ENCODE measurements at places on chromosomes 2 and 18.

DNA sequence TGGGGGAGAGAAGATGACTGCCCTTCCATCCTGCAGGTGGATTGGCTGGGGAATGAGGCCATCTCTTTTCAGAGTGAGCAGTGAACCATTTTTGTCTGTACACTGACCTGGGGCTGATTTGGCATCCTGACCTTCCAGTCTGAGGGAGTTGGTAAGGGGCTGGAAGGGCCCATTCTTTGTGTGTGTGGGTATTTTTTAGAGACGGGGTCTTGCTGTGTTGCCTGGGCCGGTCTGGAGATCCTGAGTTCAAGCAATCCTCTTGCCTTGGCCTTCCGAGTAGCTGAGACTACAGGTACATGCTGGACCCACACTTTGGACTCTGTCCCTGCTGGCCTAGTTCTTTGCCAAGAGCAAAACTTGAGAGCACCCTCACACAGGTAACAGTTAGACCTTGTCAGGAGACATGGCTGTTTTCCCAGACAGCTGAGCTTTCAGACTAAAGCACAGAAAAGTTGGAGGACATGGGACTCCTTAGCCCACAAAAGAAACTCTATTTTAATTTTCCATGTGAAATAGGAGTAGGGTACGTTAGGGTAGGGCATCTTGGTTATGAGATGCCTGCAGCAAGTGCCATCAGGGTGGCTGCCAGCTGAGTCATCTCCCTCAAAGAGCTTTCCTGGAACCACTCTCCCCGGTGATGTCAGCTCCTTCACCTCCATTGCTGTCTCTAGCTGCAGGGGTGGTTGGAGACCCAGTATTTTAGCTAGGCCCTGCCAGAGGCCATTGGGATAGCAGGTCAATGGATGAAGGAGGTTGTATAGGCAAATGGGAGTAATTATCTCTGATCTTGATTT, 60.7 kb downstream of the DGKD start:
- no peak for DNase-seq

DNA sequence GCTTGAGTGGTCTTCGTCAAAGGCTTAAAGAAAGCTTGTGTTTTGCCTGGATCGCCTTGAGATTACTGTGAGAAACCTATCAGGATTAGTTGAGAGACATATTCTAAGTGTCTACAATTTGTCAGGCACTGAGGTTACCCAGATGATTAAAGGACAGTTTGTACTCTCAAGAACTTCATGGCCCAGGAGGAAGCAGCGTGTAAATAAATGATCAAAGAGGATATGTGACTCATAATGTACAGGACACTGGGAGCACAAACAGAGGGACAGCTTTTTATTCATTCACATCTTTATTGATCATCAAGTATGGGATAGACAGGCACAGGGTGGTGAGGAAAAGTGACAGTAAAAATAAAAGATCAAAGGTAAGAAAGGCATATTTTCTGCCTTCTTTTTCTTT, 152.6 kb upstream of the FSHR start:
- DNase-seq = no peak

- DNase-seq = no peak
Measured at GRCh38 chr18:7056026-7056425, 61.6 kb downstream of the LAMA1 start.

- no peak for DNase-seq
Measured at GRCh38 chr2:232976666-232977437, 36.2 kb downstream of the NGEF start.

DNA sequence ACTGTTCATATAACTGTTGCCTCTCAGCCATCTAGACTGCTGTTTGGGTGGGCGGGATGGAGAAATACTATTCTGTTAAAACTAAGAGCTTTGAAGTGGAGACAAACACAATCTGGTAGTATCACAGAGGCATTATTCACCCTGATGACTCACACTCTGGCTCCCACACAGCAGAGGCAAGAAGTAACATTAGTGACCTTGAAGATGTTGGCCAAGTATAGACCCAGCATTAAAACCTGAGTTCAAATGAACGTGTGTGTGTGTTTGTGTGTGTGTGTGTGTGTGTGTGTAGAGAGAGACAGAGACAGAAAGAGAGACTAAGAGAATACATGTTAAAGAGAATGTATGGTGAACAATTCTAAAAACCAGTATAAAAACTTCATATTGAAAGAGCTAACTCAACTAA, 22.5 kb upstream of the ACVR1 start:
- peak; percentile 69 for DNase-seq

DNA sequence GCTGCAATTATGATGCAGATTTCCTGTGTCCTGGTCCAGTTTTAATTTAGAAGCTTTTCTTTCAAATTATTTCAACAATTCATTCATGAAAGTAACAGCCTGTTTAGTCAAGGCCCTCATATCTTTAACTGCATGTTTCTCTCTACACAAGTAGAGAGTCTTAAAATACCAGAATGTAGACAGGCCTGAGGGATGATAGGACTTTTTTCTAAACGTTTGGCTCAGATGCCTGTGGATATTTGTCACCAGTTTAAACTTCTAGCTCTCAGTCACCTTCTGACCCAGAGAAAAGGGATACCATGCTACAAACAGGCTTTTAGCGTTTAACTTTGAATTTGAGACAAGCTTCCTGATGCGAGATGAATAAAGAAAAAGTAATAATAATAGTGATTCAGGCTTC, 15.7 kb downstream of the COL5A2 start:
- peak; percentile 64 for DNase-seq

DNA sequence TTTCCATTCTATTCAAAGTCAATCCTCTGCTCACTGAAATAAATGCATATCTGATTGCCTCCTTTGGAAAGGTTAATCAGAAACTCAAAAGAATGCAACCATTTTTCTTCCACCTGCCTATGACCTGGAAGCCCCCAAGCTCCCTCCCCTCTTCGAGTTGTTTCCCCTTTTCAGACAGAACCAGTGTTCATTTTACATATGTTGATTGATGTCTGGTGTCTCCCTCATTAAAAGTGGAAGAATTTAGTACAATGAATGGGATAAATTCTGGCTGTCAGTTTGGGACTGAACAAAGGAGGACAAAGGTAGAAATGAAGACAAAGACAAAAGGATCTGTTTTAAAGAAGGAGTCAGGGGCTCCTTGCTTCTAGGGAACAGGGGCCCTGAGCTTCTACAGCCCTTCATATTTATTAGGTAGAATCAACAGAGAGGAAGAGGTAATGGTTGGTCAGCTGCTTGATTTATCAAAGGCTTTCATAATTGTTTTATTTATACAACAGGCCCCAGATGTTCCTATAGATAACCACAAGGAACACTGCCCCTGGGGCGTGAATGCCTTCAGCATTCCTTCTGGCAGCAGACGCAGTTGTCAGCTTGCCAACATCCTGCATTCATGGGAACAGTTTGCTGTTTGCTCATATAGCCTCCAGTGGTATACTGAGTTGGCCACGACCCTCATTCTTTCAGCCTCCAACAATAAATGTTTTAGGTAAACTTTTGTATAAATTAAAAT, 949.8 kb upstream of the LRATD1 start:
- DNase-seq = no peak

DNA sequence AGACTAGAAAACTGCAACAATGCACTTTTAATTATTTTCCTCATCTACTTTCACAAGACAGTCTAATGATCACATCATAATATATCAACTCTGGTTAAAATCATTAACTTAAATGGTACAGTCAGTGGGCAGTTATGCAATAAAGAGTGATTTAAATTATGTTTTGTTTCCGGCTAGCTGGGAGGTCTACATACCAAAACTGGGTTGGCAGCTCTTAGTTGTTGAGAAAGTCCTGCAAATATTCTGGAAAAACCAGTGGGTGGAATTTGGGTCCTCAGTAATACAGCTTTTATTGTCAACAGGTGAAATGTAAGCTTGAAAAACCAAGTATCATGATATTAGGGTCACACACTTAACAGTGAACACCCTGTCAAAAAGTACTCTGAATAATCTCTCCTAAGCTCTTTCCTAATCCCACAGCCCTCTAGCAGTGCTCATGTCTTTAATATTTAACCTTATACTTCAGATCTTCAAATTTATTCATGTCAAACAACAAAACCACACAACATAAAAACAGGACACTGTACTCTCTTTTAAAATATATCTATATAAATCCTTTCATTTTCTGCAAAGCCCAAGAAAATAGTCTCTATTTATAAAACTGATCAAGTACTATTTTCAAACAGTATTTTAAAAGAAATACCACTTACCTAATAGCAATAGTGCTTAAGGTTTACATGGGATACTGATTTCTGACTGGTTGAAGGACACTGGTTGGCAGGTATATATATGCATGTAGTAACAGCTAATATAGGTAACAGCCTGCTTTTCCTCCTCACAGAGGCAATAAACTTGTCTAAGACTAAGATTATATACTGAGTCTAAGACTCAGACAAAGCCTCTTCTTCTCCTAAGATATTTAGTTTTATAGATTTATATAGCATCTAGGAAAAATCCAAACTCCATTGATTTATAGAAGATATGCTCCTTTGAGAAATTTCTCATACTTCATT, 103.8 kb downstream of the GAREM1 start:
- DNase-seq = no peak

- DNase-seq = no peak
Measured at GRCh38 chr2:64609227-64609941, 44.3 kb downstream of the SERTAD2 start.
